ENCODE measurements at places on chromosomes 5 and 9.

DNA sequence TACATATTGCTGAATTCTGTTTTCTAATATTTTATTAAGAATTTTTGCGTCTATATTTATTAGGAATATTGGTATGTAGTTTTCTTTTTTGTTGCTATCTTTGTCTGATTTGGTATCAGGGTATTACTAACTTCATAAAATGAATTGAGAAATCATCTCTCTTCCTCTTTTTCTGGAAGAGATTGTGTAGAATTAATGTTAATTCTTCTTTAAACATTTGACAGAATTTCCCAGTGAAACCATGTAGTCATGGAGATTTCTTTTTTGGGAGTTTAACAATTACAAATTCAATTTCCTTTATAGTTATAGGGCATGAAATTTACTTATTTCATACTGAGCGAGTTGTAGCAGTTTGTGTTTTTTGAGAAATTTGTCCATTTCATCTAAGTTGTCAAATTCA lies 3.3 kb upstream of the FAM170A start:
- DNase-seq: no peak

DNA sequence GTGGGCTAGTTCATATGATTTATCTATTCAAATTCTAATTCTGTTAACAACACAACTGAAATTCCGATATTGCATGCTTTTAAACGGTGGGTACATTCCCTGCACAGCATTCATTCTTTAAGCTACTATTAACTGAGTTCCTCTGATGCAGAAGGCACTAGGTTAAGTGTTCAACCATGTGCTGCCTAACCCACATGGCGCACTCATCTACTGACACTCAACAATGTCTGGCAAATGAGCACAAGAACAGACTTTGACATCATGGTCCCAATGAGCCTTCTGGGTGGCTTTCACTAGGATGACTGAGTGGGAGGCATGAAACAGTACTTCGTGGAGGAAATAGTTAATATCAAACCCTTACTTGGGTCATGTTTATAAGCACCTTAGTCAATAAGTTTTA lies 10.2 kb downstream of the NREP start:
- DNase-seq: no peak

- DNase-seq: no peak
These were observed 94.1 kb upstream of the ITGA2 start for GRCh38 chr5:52895075-52895474.

- DNase-seq: no peak
These were observed 18.2 kb upstream of the SLCO4C1 start for GRCh38 chr5:102314328-102314727.

- DNase-seq: peak; percentile 65
These were observed 587 bp downstream of the UBE2R2 start for GRCh38 chr9:33817327-33818166.

DNA sequence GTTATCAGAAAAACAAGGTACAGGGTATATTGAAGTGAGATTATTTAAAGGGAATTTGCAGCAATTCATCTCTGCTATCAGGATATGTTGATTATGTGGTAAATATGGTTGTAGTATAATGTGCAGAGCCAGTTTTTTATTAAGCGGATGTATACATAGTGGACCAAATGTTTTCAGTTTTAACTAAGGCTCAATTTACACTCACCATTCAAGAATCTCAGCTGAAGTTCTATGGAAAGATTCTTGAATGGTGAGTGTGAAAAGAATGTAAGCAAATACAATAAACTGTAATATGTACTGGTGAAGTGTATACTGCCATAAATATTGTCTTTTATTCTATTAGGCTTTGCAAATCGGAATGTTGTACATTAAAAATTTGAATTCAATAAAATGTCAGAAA lies 895.9 kb upstream of the CDH10 start:
- DNase-seq: no peak

- DNase-seq: no peak
These were observed 53.7 kb upstream of the BOD1 start for GRCh38 chr5:173670130-173670651.

- DNase-seq: no peak
These were observed 42.5 kb upstream of the TAF1L start for GRCh38 chr9:32677931-32678330.

- no peak for DNase-seq
These were observed 206.7 kb downstream of the MAST4 start for GRCh38 chr5:66802941-66803340.

DNA sequence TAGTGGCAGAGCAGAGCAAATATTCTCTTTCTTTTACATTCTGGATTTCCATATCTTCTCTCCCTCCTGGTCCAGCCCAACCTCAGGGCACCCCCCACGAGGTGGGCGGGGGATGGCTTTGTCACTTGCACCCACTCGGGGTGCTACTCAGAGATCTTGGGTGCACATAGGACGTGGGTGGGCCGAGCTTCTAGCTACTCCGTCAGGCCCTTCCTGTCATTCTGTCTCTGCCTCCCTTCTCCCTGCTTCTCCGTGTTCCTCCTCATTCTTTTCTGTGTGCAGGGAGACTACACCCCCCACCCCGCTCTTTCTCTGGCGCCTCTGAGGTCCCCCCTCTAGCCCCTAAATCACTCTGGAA lies 19.5 kb downstream of the PCDHGC5 start:
- DNase-seq: no peak

DNA sequence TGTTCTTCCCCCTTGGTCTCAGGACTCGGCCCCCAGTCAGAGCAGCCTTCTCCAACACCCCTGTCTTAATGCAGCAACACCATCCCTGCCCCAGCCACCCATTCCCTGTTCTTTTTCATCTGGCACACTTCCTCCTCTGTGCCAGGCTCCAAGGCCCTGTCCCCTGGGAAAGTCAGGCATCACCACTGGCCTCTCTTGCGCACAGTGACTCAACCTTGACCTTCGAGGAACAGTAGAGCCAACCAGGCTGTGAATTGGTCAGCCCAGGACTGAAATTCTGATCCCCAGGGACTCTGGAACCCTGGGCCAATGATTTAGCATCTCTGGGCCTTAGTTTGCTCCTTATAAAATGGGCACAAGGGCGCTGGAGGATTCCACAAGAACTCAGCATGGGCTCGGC lies 10.5 kb upstream of the RALGDS start:
- DNase-seq: no peak

GRCh38 chr5:109690242-109690974 lies 681 bp downstream of the MAN2A1 start:
- DNase-seq: no peak

- DNase-seq: no peak
These were observed 169.5 kb downstream of the RGS3 start for GRCh38 chr9:113632776-113633590.

- DNase-seq: no peak
These were observed 24.5 kb downstream of the SNX18 start for GRCh38 chr5:54541823-54542783.

DNA sequence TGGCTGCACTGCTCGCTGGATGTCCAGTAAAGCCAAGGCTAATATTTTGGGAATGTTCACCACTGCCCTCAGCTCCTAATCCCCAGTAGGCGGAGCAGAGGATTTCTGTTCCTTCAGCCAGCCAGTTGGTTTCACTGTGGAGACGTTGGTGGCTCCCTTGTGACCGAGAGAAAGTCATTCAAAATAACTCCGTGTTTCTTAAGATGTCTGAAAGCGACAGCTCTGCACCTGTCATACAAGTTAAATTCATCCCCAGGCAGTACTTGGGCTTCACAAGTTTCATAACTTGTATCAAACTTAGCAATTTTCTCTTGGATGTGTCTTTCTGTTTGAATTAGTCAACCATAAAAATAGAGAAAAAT lies 382 bp upstream of the CDKN2B start:
- DNase-seq: no peak

DNA sequence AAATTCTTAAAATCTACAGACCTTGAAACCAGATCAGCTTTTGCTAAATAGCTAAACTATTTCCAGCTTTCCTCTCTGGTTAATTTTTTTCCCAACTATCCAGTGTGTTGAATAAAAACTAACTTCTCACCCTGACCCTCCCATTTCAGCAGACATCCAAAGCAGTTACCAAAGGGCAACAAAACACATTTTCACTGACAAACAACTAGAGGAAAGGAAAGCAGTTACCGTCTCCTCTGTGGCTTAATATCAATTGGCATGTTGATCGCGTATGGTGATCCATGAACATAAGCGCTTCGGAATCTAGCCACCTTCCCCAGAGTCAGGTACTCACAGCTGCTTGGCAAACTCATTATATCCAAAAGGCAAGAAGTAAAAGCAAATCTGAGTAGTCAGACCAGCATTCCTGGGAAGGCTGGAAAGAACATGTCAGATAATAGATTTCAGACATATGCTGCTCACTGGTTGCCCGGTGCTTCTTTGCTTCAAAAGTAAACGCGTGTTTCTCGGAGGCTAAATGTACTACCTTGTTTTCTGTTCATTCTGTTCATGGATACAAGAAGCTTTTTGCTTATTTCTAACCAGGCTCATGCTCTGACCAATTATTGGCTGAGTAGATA lies 463.4 kb downstream of the PDE4D start:
- DNase-seq: no peak

DNA sequence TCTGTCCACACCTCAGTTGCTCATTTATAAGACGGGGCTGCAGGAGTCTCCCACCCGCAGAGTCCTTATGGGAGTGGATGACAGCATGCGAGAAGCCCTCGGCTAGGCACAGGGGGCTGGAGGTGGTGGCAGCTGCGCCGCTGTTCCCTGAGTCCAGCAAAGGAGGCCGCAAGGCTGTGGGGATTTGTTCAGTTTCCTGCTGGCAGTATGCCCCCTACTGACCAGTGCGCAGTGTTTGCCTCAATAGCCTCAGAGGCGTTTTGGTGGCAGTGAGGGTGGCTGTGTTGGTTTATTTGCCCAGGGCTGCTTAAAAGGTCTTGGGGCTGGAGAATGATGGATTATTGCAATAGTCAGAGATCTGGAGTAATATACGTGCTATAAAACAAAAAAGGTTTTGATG lies 176.3 kb upstream of the OTULINL start:
- DNase-seq: no peak

GRCh38 chr9:38355517-38356120 lies 36.9 kb upstream of the ALDH1B1 start:
- no peak for DNase-seq

DNA sequence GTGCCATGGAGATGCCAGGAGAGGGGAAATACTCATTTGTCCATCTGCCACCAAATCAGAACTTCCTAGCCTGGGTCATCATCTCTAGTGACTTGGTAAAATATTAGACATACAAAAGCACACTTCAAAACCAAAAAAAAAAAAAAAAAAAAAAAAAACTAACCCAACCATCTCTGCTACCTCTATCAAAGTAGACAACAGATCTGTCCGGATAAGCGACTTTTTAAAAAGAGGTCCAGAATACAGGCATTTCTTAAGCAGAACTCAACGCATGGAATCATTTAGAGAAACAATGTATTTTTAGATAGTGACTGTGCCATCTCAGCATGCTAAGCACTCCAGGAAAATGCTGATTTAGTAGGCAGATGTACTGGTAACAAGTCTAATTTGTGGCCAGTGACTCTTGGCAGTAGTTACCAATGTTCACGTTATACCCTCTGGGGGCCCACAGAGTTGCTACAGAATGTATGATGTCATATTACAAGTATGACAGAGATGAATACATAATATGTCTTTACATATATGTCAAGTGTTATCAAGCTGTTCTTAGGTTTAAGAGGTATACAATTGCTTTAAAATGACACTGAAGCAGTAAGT lies 107.8 kb downstream of the SMIM23 start:
- no peak for DNase-seq

- DNase-seq: no peak
These were observed 2.9 kb upstream of the PTGER4 start for GRCh38 chr5:40676613-40677343.

DNA sequence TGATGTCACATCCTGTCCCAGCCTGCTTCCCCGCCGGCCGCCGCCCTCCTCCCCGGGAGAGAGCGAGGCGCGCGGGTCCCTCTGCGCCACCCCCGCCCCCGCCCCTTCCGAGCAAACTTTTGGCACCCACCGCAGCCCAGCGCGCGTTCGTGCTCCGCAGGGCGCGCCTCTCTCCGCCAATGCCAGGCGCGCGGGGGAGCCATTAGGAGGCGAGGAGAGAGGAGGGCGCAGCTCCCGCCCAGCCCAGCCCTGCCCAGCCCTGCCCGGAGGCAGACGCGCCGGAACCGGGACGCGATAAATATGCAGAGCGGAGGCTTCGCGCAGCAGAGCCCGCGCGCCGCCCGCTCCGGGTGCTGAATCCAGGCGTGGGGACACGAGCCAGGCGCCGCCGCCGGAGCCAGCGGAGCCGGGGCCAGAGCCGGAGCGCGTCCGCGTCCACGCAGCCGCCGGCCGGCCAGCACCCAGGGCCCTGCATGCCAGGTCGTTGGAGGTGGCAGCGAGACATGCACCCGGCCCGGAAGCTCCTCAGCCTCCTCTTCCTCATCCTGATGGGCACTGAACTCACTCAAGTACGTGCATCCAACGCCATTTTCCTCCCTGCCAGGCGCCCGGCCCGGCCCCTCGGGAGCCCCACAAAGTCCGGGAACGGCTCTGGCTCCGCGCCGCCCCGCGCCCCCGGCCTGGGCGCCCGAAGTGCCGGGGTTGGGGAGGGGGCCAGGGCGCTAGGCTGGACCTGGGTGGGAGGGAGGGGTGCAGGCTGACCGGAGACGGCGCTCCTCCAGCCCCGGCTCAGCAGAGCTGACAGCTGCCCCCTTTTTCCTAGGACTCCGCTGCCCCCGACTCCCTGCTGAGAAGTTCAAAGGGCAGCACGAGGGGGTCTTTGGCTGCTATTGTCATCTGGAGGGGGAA lies 12.0 kb upstream of the OLFM1 start:
- no peak for DNase-seq

- DNase-seq: no peak
These were observed 137.8 kb downstream of the KCNIP1 start for GRCh38 chr5:170641589-170642031.

- DNase-seq: no peak
These were observed 591.7 kb downstream of the CSNK1G3 start for GRCh38 chr5:124103671-124104070.

GRCh38 chr5:158549311-158549710 lies 550.4 kb downstream of the EBF1 start:
- DNase-seq: no peak

GRCh38 chr5:32020271-32020670 lies 153.8 kb downstream of the GOLPH3 start:
- no peak for DNase-seq

DNA sequence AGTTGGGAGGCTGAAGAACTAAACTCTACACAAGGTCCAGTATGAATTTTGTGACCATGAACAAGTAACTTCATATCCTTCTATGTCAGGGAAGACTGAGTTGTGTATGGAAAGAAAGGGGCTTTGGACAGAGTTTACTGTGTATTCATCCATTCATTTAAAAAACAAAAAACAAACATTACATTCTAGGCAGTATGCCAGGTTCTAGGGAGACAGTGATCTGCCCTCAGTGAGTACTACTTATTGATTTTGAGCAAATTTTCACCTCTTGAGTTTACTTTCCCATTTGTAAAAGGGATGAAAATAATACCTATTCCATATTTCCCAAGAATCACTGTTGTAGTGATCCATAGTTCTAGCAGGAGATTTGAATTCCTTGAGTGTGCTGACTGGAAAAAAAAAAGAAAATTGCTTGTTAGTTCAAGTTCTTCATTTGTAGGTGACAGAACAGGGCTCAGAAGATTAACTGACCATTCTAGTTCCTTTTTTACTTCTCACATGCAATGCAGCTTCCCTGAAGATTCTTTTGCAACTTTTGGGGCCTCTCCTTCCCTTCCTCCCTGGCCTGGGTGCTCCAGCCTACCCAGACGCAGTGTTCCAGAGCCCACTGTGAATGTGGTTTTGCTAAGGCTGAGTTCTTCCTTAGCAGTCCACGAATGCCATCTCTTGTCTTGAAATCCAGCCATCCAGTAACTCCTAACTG lies 2.6 kb upstream of the GAPVD1 start:
- no peak for DNase-seq

GRCh38 chr5:154830219-154830595 lies 20.2 kb downstream of the FAXDC2 start:
- no peak for DNase-seq

GRCh38 chr5:129112295-129112694 lies 17.7 kb downstream of the ISOC1 start:
- DNase-seq: no peak

- no peak for DNase-seq
These were observed 213.6 kb downstream of the AGTPBP1 start for GRCh38 chr9:85528142-85528541.

Measured in HS-27A (cell line).